CD4-positive, alpha-beta T cell (primary cell): ENCODE measurements at places on chromosomes 5 and 9. TPM values are rescaled to one million over a fixed set of nuclear protein-coding genes. Genes with fewer than 3 reads are reported as not detected.

DNA sequence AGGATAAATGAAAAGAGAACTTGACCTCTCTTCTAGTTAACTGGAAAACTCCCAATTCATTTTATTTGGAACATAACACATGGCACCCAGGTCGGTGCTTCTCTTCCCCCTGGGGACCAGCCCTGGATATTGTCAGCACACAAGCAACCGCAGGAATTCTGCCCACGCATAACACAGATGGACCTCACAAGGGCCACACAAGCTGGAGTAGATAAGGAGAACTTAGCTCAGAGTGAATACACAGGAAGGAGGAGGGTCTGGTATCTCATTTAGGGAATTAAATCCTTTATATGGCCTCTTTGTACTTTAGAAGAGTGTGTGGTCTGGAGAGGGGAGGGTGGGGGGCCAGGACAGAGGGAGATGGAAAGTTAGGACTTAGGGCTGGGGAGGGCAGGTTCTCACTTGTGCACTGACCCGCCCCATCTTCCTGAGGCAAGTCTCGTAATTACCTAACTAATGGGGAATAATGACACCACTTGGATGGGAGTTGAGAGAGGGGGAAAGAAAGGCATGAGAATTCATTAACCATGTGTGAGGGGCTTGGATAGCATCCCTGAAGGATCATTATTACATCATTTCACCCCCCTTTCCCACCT lies 341.2 kb upstream of the WWC1 start:
- no peak overlapping the region for H3K27ac ChIP-seq
- no peak overlapping the region for H3K4me3 ChIP-seq
- H3K4me1 ChIP-seq, result no peaks in the 10 kb centered on the region
- DNase-seq, result no peak
- H3K36me3 ChIP-seq, result no peaks in the 10 kb centered on the region

- peaks cover 31% of the 10 kb centered on the region for H3K4me1 ChIP-seq
- H3K4me3 ChIP-seq, result no peak overlapping the region
- H3K36me3 ChIP-seq, result peaks cover 16% of the 10 kb centered on the region
Measured at GRCh38 chr5:180784497-180785097, 18.0 kb downstream of the MGAT1 start.

Gene RALGDS
- total RNA-seq, result 168 TPM

Gene PTGES2
- 43.8 TPM for total RNA-seq

Gene ST6GALNAC4
- 28.7 TPM for total RNA-seq
